ENCODE measurements at places on chromosomes 2 and 18.

DNA sequence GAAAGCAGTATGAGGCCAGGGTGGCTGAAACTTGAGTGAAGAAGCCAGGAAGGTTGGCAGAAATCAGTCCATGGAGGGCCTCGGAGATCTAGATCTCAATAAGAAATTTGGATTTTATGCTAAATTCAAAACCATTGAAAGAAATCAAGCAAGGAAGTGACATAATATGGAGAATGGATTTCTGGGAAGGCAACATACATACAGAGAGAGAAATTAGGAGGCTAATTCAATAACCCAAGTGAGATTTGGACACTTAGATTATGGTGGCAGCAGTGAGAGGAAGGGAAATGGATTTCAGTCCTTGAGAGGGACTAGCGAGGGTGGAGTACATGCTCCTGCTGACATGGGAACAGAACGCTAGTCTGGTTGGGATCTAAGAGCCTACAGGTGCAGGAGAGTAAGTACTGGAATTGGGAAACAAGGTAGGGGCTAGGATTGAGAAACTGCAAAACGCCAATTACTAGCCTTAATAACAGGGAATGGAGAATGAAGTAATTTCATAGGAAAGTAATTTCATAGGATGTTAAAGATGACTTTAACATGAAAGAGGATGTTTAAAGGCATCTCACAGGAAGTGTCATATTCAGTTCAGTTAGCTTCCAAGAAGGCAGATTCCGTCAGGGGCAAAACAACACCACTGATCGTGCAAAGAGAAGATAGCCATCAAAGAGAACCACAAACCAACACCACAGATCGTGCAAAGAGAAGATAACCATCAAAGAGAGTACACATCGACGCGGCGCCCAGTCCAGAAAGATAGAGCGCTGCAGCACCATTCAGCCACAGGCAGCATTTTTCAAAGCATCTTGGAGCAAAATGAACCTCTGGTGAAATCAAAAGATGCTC, 27.2 kb downstream of the CDKL4 start:
- no peak for DNase-seq

DNA sequence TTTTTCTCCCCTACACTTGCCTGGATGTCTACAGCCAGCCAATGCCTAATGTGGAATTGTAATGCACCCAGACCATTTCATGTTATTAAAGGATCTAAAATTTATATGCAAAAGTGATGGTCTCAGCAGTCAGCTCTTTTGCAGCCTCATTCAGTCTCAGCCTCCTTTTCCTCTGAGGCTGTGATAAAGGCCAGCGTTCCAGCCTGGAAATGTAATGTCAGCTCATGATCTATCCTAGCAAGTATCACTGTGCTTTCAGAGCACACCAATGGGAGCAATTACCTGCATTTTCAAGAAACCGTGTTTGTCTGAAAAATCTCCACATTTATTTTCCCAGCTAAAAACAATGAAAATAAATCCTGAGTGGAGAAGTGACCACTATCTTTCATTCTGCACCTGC, 274.6 kb downstream of the CDH20 start:
- no peak for DNase-seq

DNA sequence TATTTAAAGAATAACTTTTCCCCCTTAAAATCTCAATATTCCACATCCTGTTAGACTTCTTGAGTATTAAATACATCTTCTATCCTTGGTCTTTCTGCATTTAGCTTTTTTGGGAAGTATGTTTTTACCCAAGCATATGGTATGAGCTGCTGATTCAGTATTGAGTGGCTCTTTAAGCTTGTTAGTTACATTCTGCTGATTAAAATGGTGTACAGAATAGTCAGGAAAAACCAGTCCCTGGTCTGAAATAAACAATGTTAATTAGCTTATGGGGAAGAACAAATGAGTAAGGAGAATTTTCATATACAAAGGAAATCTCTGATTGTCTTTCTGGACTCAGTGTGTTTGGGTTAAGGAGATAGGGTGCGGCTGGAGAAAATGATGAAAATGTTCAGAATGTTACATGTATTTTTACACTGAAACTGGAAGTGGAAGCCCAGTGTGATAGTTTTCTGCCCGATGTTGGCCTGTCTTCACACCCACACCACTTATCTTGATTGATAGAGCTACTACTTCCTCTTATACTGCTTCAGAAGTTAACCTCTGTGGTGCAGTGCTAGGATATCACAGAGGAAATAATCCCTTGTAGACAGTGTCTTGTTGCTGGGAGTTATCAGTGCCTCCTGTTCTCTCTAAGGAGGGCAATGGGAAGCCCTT, 84.0 kb downstream of the MSH2 start:
- DNase-seq, result no peak

GRCh38 chr2:173307293-173307692, 47.4 kb upstream of the CDCA7 start:
- DNase-seq, result no peak

DNA sequence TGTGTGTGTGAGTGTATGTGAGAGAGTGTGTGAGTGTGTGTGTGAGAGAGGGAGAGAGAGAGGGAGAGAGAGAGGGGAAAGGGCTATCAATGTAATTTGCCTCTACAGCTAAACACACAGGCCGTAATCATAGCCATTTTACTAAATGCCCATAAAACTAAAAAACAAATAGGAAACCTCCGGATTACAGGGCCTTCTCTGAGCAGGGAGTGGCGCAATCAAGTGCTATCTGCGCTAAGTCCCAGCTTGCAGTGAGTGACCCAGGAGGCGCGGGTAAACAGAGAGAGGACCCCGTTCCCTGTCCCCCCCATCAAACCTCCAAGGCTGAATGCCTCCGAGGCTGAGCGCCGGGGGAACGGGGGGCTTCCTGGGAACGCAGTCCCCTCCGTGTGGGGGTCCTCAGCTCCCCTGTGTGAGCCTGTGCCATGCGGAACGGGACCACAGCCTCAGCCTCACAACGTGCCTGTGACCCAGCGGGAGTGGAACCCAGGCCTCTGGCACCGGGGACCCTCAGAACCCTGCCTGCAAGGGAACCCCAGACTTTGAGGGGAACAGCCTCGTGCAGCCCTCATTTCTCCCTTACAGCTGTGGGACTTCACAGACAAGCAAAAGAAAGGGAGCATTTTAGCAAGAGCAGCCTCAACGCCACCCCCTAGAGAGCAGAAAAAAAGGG, 54.7 kb upstream of the ID2 start:
- no peak for DNase-seq

- DNase-seq, result no peak
Measured at GRCh38 chr2:64661741-64662169, 8.0 kb upstream of the SERTAD2 start.

DNA sequence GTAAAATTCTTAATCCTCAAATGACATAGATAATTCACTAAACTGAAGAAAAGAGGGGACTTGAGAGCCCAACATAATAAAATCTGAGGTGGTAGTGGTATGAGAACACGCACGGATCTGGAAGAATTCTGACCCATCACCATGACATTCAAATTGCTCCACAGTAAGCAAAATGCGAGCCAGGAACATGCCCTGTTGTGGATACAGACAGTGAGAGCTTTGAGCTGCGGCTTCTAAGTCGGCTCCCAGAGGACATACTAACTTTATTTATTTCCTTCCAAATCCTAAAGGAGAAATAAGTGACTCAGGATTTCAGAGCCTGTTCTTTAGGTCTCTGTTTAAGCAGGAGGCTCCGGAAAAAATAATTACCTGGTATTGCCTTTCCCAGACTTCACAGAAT, 143.4 kb upstream of the SMAD7 start:
- DNase-seq, result no peak

GRCh38 chr2:220446106-220446712, 818.8 kb downstream of the SLC4A3 start:
- DNase-seq, result no peak

GRCh38 chr2:31216734-31217133, 581 bp downstream of the CAPN14 start:
- DNase-seq, result no peak

GRCh38 chr2:183995632-183996031, 602.7 kb upstream of the ZNF804A start:
- DNase-seq, result peak; percentile 67

- DNase-seq, result no peak
Measured at GRCh38 chr18:10432781-10433180, 21.7 kb upstream of the APCDD1 start.

- no peak for DNase-seq
Measured at GRCh38 chr2:24712296-24712695, 80.9 kb downstream of the PTRHD1 start.

GRCh38 chr2:72112981-72113846, 34.4 kb downstream of the CYP26B1 start:
- DNase-seq, result no peak

GRCh38 chr2:141992695-141993094, 138.1 kb downstream of the LRP1B start:
- DNase-seq, result no peak

DNA sequence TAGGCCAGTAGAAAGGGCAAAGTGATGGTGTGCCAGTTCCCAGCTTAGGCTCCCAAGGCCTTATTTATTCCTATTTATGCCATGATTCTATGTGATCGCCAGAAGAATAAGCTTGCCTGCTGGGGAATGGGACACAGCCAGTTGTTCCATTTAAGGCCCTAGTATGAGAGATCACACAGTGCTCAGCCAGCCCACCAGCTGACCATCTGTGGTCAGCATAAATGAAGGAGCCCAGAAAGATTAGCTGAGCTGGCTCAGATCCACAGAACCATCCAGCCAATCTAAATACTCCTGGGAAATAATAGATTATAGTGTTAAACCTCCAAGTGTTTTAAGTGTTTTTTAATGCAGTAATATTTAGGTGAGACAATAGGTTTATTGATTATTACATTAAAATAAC, 12.6 kb upstream of the L3MBTL4 start:
- no peak for DNase-seq

DNA sequence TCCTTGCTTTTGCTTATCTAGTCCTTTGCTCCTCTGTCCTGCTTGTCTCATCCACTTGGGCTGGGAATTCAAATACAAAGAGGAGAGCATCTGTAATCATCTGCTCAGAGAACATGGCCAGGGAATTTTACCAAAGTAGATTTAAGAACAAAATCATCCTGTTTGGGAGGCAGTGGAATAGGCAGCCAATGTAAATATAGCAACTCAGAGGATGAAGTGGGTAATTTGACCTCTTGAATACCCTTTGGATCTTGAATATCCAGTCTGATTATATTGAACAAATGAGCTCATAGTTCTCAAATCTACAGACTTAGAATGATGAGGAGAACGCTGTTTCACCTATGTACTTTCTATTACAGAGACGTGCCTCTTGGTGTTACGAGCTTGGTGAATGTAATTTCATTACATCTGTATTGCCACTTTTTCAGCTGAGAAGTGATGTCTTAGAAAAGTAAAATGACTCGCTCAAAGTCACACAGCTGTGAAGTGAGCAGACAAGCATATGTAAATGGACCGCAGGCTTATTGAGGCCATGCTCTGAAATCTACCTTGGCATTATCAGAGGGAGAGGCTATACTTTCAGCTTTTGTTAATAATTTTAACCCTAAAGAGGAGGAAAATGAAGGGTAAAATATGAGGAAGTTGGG, 266.3 kb downstream of the MTX2 start:
- DNase-seq, result peak; percentile 9

DNA sequence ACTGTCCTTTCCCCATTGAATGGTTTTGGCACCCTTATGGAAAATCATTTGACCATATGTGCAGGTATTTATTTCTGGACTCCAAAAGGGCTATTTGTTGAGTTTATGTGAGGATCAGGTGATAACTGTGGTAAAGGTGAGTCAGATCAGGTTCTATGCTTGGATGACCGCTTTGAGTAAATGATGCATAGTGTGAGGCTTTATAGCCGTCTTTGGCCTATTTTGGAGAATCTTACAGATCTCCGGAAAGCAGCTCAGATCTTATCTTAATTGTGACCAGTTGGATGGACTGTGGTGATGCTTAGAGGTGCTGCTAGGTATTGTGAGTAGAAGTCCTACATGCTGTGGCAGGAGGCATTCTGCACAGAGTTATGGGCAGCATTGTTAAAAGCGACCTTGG, 126.2 kb downstream of the METTL8 start:
- DNase-seq, result no peak

GRCh38 chr18:48493434-48494230, 45.2 kb upstream of the CTIF start:
- peak; percentile 14 for DNase-seq

- DNase-seq, result no peak
Measured at GRCh38 chr2:69213201-69213600, 173.8 kb downstream of the GFPT1 start.

DNA sequence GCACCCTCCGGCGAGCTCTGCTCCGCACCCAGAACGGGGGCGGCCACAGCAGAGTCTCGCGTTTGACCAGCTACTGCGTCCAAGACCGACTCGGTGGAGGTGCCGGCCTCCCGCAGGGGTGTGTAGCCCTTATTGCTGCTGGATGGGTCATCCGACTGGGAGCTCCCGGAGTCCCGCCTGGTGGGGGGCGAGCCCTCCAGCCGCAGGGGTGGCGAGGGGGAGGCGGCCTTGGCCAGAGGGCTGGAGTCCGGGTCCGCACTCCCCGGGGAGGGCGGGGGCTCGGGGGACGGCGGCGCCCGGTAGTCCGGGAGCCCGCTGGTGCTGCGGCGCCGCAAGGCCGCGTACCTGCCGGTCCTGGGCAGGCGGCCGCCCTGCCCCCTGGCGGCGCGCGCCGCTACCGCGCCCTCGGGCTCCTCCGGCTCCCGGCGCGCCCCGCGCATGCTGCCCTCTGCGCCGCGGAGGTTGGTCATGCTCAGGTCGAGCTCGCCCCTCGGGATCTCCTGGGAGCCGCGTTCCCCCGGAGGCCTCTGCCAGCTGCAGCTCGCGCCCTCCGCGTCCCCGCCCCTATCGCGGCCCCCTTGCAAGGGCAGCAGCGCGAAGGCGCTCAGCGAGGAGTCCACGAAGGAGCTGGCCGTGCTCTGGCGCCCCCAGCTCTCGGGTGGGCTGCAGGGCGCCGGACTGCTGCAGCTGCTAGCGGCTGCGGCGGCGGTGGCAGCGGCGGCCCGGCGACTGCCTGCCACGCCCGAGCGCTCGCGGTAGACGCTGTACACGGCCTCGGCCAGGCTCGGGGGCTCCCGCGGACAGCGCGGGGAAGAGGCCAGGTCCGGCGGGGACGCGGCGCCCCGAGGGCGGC, 4.8 kb downstream of the TMEM200C start:
- no peak for DNase-seq

DNA sequence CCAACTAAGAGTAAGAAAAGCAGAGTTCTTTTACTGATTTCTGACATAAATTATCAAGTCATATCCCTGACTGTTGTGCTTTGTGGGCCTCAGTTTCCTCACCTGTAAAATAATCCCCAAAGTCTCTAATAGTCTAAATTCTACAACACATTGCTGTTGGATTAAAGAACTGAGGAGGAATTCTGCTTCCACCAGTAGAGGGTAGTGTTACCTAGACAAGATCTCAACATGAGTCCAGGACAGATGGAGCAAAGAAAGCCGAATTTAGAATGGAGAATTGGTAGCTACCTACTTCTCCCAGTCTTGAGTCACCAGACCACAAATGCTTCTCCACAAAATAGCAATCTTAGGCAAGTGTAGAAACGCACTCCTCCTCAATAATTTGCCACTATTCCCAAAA, 462.5 kb upstream of the FSHR start:
- DNase-seq, result peak; percentile 7
